ENCODE measurements at places on chromosomes 16 and 17.

- no peak for DNase-seq
Measured at GRCh38 chr17:39596543-39597267, 11.0 kb downstream of the NEUROD2 start.

DNA sequence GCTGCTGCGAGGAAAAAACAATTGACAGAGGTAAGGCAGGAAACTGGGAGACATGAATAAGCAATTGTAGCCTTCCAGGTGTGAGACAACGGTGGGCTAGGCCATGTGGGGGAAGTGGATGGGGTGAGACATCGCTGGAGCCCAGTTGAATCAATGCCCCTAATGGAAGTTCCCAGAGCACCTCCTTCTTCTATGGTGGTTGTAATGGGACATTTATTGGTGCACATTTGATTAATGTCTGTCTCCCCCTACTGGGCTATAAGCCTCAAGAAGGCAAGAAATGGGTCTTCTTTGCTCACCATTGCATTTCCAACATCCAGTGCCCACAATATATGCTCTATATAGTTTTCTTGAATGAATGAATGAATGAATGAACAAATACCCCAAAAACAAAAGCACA is 22.7 kb upstream of the CD300E start:
- DNase-seq: no peak

GRCh38 chr16:75038036-75038858 is 39.4 kb downstream of the ZNRF1 start:
- DNase-seq: no peak

DNA sequence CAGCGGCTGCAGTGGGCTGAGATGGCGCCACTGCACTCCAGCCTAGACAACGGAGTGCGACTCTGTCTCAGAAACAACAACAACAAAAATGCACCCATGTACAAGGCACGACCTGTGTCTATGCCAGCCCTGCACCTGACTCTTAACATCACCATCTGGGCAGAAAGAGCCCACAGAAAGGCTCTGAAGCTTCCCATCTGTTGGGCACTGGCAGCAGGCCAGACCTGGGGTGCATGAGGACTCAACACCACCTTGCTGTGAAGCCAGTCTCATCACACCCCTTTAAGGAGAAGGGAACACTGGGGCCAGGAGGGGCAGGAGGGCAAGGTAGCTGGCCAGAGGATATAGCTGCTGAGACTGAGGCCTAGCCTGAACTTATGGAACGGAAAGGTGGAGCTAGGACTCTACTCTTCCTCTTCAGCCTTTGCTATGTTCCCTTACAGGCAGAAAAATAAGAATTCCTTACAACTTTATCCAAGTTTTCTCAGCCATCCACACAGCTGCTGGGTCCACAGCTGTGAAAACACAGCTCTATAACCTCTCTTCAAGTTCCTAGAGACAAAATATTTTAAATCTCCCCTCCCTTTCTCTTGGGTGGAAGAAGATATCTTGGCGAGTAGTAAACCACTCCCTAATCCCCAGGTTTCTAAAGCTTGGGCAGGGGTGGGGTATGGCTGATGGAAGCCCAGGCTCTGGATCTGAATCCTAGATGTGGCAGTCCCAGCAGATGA is 2.8 kb downstream of the ELOB start:
- DNase-seq: no peak

DNA sequence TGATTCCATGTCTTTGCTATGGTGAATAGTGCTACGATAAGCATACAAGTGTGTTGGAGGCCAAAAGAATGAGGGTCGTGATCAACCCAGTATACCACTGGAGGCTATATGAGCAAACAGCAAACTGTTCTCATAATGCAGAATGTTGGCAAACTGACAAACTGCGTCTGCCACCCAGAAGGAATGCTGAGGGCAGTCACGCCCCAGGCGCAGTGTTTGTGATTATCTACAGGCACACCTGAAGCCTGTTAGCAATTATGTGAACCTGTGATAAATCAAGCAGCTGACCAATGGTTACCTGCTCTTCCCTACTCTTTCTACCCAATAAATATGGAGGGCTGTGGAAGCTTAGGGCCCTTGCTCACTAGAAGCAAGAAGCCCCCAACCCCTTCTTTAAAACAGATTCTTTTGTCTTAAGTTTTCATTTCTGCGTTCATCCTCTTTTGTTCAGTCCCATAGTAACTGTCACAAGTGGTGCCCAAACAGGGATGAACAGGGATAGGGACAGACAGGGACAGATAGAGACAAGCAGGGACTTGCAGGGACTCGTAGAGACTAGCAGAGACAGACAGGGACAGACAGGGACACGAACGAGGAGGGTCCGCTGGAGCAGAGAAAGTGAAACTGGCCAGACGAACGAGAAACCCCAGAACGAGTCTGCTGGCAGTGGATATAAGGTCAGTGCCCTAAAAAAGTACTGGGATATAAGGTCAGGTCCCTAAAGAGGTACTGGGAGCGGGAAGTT is 25.1 kb downstream of the CD300LG start:
- no peak for DNase-seq

GRCh38 chr17:70327279-70327678 is 157.9 kb downstream of the KCNJ2 start:
- DNase-seq: no peak

DNA sequence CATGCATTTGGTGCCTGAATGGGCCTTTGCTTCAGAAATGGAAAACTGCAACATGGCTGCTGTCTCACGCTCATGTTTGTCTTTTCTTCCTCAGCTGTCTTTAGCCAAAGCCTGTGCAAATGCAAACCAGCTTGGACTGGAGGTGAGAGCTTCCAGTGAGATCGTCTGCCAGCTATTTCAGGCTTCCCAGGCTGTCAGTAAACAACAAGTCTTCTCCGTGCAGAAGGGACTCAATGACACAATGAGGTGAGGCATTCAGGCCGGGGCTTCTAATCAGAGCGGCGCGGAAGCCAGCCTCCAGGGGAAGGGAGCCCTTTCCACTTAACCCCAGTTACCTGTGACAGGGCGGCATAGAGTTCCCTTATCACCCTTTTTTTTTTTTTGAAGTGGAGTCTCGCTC is 14.3 kb downstream of the CCNF start:
- DNase-seq: no peak

DNA sequence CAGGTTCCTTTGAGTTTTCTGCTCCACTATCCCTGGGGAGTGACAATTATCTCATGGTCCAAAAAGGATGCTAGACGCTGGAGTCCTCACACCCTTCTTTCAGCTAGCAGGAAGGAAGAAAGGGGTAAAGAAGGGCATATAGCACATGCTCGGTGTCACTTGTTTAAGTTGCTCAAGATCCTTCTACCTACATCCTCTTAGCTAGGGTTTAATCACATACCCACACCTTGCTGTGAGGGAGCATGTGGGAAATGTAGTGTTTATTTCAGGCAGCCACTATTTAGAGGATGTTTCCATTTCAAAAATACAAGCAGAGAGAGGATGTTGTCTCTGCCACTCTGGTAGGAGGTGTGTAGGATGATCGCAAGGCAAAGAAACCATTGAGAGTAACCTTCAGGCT is 4.5 kb downstream of the PRKCB start:
- no peak for DNase-seq

- no peak for DNase-seq
Measured at GRCh38 chr17:59369031-59369975, 37.8 kb downstream of the YPEL2 start.
